ENCODE measurements at places on chromosomes 6 and 20.

DNA sequence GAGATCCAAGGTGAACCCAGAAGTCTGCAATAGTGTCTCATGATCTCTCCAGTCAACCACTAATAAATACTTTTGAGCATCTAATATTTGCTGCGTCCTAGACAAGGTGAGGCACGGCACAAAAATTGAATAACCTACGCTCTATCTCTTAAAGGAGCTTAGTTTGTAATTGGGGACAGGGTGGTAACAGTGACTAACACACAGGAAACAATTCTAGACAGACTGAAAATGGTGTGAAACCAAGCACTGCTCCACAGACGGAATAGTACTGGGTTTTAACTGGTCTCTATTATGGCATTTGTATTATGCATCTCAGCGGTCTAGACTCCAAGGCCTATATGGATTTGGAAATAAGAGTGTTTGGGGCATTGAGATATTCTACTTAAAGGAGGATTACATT, 120.1 kb downstream of the CLIC5 start:
- H3K27ac ChIP-seq: no peak overlapping the region
- no peak for DNase-seq
- peaks cover 7% of the 10 kb centered on the region for H3K4me1 ChIP-seq
- H3K27me3 ChIP-seq: no peaks in the 10 kb centered on the region
- no peaks in the 10 kb centered on the region for H3K36me3 ChIP-seq

- H3K4me1 ChIP-seq: peaks cover 6% of the 10 kb centered on the region
- no peaks in the 10 kb centered on the region for H3K27me3 ChIP-seq
- no peak for DNase-seq
These were observed 375.7 kb downstream of the MMUT start for GRCh38 chr6:49087369-49087768.

- no peak within 1 kb of the TSS for H3K27ac ChIP-seq
- H3K36me3 ChIP-seq: no peaks in the 10 kb centered on the region
- H3K4me3 ChIP-seq: peak within 1 kb of the TSS; percentile 65
These were observed at the start of gene SLC22A23 for GRCh38 chr6:3456898-3457709. SLC22A23 (minus strand) TSS chr6:3457050; CDS start chr6:3456559, 491 bp downstream.

DNA sequence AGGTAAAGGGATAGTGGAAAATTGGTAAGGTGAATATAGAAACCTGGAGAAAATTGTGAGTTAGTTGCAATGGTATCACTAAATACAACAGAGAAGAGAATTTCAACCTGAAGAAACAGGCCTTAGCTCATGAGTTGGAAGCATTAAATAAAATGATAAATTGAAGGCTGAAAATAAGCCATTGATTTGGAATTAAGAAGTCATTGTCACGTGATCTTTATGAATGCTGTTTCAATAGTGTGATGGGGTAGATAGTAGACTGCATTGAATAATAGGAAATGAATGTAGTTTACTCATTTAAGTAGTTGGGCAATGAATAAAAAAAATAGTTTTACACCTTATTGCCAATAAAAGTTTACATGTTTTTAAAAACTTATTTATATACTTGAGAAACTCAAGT, 88.5 kb upstream of the ADGRB3 start:
- no peaks in the 10 kb centered on the region for H3K27me3 ChIP-seq
- no peaks in the 10 kb centered on the region for H3K4me1 ChIP-seq
- no peak overlapping the region for H3K4me3 ChIP-seq

- H3K27ac ChIP-seq: no peak overlapping the region
- no peaks in the 10 kb centered on the region for H3K27me3 ChIP-seq
- peaks cover 40% of the 10 kb centered on the region for H3K36me3 ChIP-seq
- H3K4me1 ChIP-seq: no peaks in the 10 kb centered on the region
- H3K4me3 ChIP-seq: no peak overlapping the region
These were observed 24.1 kb downstream of the STK4 start for GRCh38 chr20:44990425-44990824.

GRCh38 chr6:136740050-136740974, 52.0 kb downstream of the MAP3K5 start:
- no peak overlapping the region for H3K27ac ChIP-seq
- H3K27me3 ChIP-seq: no peaks in the 10 kb centered on the region
- no peak for DNase-seq
- no peak overlapping the region for H3K4me3 ChIP-seq

- H3K27ac ChIP-seq: no peak overlapping the region
- H3K4me3 ChIP-seq: no peak overlapping the region
- no peaks in the 10 kb centered on the region for H3K27me3 ChIP-seq
- no peaks in the 10 kb centered on the region for H3K4me1 ChIP-seq
- H3K36me3 ChIP-seq: 0 out of 2 replicates have a peak, but pooled peaks cover 1% of the 10 kb centered on the region
These were observed 83.7 kb downstream of the SULF2 start for GRCh38 chr20:47701612-47702011.

DNA sequence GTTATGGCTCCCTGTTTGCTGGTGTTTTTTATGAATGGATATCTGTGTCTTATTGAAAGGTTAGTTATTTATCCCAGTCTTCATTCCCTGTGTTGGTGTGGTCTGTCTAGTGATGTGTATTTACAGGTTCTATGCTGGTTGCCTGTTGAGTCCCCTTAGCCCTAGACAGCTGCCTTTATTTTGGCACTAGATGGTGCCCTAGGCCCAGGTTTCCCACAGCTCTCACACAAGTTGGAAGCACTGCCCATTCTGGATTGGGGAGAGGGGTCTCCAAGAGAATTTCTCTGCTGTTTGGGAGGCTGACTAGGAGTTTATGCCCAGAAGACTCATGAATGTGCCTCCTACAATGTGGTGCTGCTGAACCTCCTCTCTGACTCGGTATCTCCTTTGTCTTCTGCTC, 12.4 kb downstream of the GRM1 start:
- no peak overlapping the region for H3K4me3 ChIP-seq
- H3K36me3 ChIP-seq: no peaks in the 10 kb centered on the region
- H3K27me3 ChIP-seq: no peaks in the 10 kb centered on the region
- DNase-seq: peak; percentile 67
- no peaks in the 10 kb centered on the region for H3K4me1 ChIP-seq

DNA sequence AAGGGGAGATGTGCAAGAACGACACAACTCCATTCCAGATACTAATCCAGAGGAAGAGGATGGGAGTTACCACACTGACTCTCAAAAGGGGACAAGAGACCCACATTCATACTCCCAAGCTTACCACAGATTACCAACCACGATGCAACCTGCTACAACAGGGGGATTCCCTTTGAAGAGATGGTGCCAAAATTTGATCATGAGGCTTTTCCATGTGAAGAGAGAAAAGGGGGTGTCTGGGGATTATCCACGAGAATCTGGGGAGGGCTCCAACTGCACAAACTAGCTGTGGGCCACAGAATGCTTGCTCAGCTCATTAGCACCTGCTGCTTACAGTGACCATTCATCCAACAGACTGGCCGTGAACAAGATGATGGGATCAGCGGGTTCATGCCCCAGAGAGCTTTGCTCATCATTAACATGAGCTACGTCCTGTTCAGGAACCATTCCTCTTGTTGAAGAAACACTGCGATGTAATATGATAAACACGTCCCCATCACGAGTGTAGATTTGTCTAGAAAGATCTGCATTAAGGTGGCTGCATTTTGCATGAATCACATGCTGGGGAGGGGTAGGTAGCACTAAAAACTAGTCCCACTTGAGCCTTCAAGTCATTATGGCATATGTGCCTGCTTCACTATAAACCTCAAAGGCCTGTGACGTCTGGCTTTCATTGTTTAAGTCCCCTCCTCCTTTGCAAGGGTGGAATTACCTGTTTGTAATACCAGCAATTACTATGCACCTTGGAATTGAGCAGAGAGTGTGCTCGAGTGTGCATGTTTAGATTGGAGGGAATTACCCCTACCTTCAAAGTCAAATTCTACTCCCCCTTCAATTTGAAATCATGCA, 4.0 kb downstream of the PLAGL2 start:
- no peak overlapping the region for H3K4me3 ChIP-seq
- no peaks in the 10 kb centered on the region for H3K4me1 ChIP-seq
- no peak overlapping the region for H3K27ac ChIP-seq
- peaks cover 34% of the 10 kb centered on the region for H3K36me3 ChIP-seq

DNA sequence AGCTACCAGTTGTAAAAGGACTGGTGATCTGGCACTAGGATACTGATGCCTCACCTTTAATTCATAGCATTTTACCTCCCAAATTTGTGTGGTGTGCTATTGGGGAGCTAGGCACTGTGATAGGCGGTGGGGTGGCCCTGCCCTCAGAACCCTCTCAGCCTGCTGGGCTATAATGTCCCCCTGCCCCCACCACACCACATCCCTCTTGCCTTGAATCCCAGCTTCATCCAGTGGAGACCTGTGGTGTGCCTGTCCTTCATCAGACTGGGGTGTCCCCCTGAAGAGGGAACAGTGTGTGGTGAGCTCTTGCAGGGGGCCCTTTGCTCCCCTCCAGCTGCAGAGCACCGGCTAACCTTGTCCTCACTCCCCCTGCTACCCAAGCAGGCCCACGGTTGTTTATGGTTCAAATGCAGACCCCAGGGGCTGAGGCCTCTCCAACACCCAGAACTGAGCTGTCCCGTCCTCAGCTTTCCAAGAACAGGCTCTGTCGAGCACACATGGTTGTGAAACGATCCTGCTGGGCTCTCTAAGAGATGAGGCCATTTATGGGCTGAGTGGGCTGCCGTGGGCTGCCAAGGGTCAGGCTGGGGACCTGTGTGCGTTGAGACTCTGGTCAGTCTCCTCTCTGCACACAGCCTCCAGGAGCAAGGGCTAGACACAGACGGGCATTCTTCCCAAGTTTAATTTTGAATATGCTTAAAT, 26.9 kb upstream of the VEGFA start:
- H3K27ac ChIP-seq: no peak overlapping the region
- H3K4me1 ChIP-seq: no peaks in the 10 kb centered on the region
- no peaks in the 10 kb centered on the region for H3K36me3 ChIP-seq
- H3K27me3 ChIP-seq: no peaks in the 10 kb centered on the region
- DNase-seq: peak; percentile 15
- H3K4me3 ChIP-seq: no peak overlapping the region

- no peak overlapping the region for H3K27ac ChIP-seq
- no peaks in the 10 kb centered on the region for H3K27me3 ChIP-seq
- peak; percentile 55 for DNase-seq
- no peaks in the 10 kb centered on the region for H3K36me3 ChIP-seq
- H3K4me1 ChIP-seq: peaks cover 3% of the 10 kb centered on the region
These were observed 520 bp upstream of the RIPOR3 start for GRCh38 chr20:50691573-50692551.

DNA sequence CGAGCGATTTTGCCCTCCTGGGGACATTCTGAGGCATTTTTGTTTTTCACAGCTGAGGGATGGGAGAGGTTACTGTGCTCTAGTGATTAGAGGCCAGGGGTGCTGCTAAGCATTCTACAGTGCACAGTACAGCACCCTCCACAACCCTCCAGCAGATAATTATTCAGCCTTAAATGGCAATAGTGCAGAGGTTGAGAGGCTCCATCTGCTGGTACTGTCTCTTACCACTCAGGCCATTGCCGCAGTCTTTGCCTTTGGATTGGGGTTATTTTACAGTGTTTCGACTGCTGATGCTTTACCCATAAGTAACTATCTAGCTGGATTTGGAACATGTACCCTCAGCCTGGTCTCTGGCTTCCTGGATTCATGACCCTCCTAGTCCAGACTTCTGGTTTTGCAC, 705.3 kb downstream of the KIF16B start:
- H3K4me1 ChIP-seq: no peaks in the 10 kb centered on the region
- H3K27ac ChIP-seq: no peak overlapping the region
- H3K27me3 ChIP-seq: no peaks in the 10 kb centered on the region
- no peaks in the 10 kb centered on the region for H3K36me3 ChIP-seq
- no peak for DNase-seq

DNA sequence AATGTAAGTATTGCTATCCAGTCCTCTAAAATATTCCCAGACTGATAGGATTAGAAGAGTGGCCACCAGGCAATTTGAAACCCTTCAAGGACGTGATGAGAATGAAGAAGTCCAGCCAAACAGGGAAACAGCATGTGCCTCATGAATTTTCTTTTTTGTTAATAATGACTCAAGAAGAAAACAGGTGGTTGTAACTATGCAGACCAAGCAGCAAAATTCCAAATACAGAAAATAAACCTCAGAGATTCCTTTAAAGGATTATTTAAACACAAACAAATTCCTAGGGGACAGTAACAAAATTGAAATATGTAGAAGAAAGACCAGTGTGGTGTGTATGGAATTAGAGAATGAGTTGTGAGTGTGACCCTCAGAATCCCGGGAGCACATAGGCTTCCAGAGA, 239.2 kb downstream of the KCNQ5 start:
- H3K4me1 ChIP-seq: peaks cover 2% of the 10 kb centered on the region
- no peak for DNase-seq
- no peaks in the 10 kb centered on the region for H3K36me3 ChIP-seq
- no peak overlapping the region for H3K27ac ChIP-seq
- no peaks in the 10 kb centered on the region for H3K27me3 ChIP-seq

DNA sequence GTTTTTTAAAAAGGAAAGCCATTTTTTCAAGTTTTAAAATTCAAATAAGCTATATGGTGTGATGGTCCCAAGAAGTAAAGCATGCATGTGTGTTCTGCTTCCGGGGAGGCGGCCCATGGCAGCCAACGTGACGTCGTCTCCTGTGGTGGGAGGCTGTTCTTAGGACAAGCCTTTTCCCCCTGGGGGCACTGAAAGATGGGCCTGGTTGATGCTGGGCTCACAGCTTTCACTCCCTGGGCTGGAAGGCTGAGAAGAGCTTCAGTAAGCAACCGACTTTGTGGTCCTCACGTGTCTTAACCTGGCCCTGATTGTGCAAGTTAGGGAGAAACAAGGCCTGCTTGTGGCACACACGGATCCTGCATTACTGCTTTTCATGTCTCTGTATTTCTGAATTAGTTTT, 84.1 kb downstream of the SMOC2 start:
- no peak for DNase-seq
- H3K4me3 ChIP-seq: no peak overlapping the region
- H3K27ac ChIP-seq: no peak overlapping the region
- no peaks in the 10 kb centered on the region for H3K27me3 ChIP-seq

- H3K4me1 ChIP-seq: no peaks in the 10 kb centered on the region
- no peak for DNase-seq
- H3K4me3 ChIP-seq: no peak overlapping the region
- H3K27ac ChIP-seq: no peak overlapping the region
These were observed 211.0 kb downstream of the NFATC2 start for GRCh38 chr20:51331481-51331880.

- peak overlapping the region; percentile 96 for H3K4me3 ChIP-seq
- H3K27me3 ChIP-seq: no peaks in the 10 kb centered on the region
- H3K4me1 ChIP-seq: no peaks in the 10 kb centered on the region
- DNase-seq: peak; percentile 52
- peak overlapping the region; percentile 34 for H3K27ac ChIP-seq
- peaks cover 9% of the 10 kb centered on the region for H3K36me3 ChIP-seq
These were observed 909 bp downstream of the CPNE1 start for GRCh38 chr20:35663516-35664465.

GRCh38 chr20:19750101-19750606, 7.9 kb upstream of the RIN2 start:
- H3K36me3 ChIP-seq: 0 out of 2 replicates have a peak, but pooled peaks cover 2% of the 10 kb centered on the region
- H3K27ac ChIP-seq: no peak overlapping the region
- no peak for DNase-seq
- no peak overlapping the region for H3K4me3 ChIP-seq

DNA sequence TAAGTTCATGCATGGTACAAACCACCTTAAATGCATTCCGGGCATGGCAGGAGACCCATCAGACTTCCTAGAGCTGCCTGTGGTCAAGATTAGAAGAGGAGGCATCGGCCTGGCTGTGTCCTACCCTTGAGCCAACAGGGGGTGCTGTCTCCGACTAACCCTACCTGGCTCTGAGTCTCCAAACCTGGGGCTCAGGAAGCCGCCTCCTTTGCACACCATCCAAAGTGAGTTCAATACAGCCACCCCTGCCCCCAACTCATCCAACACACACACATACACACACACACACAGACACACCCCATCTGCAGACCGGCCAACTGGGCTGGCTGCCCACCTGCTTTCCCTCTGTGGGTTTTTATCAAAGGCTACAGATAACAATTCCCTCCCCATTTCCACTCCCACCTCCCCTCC, 77.0 kb downstream of the JPH2 start:
- H3K4me3 ChIP-seq: no peak overlapping the region
- no peak overlapping the region for H3K27ac ChIP-seq
- peaks cover 5% of the 10 kb centered on the region for H3K36me3 ChIP-seq
- H3K4me1 ChIP-seq: no peaks in the 10 kb centered on the region
- DNase-seq: peak; percentile 63
- H3K27me3 ChIP-seq: no peaks in the 10 kb centered on the region
